NAMALWA (cell line): ENCODE measurements at places on chromosomes 7 and 10.

DNA sequence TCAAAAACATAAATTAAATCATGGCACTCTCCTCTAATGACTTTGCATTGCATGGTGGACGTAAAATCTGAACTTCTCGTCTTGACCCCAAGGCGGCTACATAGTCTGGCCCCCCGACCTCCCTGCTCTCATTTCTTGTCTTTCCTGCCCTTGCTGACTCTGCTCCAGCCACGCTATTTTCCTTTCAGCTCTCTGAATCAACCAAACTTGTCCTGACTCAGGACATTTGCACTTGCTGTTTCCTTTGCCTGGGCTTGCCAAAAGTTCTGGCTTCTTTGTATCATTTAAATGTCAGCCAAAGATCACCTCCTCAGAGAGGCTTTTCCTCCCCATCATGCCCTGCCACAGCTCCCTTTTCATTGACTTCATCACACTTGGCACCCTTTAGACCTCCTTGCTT, 107.7 kb upstream of the NFE2L3 start:
- no peak for DNase-seq

- no peak for DNase-seq
Observed at GRCh38 chr7:78222001-78222751, 423.6 kb downstream of the PHTF2 start.

- no peak for DNase-seq
Observed at GRCh38 chr7:411677-412312, 107.9 kb downstream of the PDGFA start.

DNA sequence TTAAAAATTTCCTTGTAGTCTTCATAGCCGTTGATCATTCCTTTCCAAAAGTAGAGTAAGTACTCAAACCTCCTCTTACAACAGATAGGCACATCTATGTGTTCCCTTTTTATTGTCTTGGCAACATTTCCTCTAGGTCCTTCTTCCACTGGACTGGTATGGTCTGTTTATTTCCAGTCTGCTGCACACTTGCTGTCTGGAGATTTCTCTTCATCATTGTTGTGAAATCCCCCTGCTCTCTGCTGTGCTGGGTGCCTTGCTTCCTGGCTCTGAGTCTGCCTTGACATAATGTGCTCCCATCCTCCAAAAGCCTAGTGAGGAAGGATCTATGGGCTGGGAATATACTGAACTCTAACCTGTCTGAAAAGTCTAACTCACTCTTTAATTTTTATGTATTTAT, 545.3 kb upstream of the VSTM2A start:
- no peak for DNase-seq

DNA sequence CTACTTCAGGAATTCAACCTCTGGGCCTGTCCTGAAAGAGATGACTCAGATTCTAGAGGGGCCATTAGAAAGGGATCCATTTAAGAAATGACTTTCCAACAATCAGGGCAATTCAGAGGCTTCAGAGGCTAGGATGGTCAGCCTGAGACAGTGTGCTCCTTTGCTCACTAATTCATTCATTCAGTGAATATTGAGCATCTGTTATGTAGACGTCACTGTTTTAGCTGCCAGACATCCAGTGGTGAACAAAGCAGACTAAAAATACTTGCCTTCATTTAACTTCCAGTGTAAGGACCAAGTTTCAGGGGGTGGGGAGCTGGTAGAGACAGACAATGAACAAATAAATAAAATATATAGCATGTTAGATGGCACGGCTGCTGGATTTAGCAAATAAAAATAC, 1.6 kb downstream of the KIAA1217 start:
- no peak for DNase-seq

DNA sequence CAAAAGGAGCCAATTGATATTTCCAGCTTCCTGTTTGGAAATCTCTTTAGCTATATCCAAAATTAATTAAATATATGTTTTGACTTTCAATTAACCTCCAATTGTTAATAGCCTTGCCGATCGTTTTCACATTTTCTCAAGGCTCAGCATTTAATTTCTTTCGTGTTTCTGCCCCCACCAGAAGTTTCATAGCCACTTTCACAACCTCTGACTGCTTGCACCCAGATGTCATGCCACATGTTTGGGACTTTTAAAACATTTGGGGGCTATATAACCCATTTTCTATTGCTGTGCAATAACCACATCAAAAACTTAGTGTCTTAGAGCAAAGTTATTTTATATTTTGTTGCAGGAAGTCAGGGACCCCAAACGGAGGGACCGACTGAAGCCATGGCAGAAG, 510.6 kb upstream of the CNTNAP2 start:
- no peak for DNase-seq

DNA sequence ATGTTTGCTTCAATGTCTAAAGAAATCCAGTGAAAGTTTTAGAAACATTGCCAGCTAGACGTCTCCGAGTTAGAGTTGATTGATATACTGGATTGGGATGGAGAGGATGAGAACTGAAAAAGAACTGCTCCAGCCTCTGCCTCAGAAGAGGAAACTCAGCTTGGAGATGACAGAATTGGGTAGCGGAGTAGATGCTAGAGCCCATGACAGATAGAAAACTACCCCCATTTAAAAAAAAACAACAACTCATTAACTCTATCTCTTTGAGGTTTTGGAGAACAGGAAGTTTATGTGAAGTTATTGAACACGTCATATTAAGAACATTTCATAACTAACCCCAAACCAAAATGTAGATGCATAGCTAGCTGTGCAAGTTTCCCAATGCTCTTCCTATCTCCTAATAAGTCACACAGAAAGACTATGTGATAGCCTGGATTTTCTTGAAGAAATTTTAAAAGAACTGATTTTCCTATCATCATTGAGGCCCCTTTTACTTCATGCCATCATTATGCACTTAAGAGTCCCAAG, 28.3 kb upstream of the AFAP1L2 start:
- no peak for DNase-seq

DNA sequence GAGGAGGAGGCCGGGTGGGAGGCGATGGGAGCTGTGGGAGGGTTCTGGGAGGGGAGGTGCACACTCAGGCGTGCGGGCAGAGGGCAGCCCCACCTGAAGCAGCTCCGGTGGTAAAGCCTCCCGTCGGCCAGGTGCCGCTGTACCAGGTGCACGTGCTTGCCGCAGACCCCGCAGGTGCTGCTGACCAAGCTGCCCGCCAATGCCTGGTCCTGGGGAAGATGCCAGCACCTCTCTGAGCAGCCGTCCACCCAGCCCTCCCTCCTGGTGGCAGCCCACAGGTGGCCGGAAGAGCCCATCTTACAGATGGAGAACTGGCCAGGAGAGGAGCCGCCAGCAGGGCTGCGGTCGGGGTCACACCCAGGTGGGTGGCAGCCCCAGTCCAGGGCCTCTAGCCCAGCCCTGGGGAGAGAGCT, 12.6 kb downstream of the MICALL2 start:
- peak; percentile 42 for DNase-seq

DNA sequence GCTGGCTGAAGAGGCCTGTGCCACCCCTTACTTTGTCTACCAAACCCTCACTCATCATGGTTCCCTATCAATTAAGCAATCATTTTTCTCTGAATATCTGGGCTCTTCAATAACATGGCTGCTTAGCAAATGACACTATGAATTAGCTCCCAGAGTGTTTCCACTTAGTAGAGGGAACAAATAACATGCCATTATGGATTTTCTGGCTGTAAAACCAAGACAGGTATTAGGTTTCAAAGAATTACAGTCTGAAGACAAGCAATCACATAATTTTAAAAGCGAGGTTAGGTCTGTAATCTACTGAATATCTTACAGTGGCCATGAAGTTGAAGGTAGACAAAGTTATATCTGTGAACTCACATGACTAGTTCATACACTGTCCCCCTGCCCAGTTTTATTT, 220.8 kb upstream of the PHYHIPL start:
- DNase-seq, result no peak

GRCh38 chr10:28984431-28984830, 304.4 kb upstream of the LYZL1 start:
- no peak for DNase-seq
